Left ventricle myocardium superior (tissue), 1 donor: ENCODE measurements at places on chromosomes 3 and 15.

GRCh38 chr15:38685686-38686339, 121.2 kb upstream of the RASGRP1 start:
- no peak for DNase-seq

- DNase-seq: no peak
Measured at GRCh38 chr15:25368850-25369249, 70.0 kb downstream of the UBE3A start.

- DNase-seq: no peak
Measured at GRCh38 chr3:192637803-192638202, 89.5 kb downstream of the FGF12 start.

GRCh38 chr15:78004222-78004727, 73.2 kb downstream of the TBC1D2B start:
- no peak for DNase-seq

DNA sequence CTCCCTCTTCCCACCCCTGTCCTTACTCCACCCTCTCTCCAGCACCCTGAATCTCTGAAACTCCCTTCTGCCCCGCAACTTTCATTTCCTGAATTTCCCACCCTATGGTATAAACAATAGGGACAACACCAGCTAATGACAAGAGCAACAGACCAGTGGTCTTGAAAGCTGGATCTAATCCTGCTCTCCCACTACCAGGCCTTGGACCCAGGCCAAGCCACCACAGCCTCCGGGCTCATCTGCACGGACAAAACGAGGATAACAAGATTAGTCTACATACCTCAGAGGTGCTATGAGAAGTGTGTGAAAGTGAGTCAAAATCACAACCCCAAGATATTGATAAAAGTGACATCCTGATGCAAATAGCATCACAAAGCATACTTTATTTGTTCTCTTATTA, 128.6 kb downstream of the ERC2 start:
- no peak for DNase-seq

- no peak for DNase-seq
Measured at GRCh38 chr15:41782371-41783282, 8.3 kb downstream of the MAPKBP1 start.

DNA sequence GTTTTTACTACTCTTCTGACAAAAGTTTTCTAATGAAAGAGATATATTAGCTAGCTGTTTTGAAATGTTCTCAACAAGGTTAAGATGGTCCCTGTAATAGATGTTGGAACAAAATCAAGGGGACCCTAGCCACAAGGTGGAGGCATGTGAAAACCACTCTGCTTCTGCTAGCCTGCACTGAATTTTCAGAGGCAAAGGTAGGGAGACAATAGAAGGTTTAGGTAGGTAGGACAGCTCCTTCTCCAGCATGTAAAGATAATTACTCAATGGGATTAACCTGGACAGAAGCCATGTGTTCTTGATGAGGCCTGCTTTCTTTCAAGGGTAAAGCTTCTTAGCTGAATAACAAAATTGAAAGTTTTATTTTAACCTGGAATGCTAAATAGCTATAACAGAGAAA, 333.5 kb downstream of the LSAMP start:
- DNase-seq: no peak

DNA sequence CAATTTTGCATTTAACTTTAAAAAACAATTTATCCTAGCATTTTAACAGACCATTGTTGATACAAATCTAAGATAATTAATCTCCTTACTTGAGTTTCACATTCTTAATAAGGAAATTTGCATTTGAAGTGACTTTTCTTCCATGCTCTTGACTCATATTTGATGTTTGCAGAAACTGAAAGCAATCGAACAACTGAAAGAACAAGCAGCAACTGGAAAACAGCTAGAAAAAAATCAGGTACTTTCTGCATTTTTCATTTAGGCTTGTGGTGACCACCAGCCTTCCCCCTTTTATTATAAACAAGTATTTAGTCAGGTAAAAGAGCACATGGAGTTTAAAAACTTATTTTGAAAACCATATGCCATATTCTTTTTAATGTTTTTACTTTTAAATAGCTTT, 20.1 kb upstream of the SELENOT start:
- no peak for DNase-seq

- DNase-seq: no peak
Measured at GRCh38 chr15:59229015-59229414, 22.4 kb downstream of the LDHAL6B start.
